Cortex of kidney (tissue), 1 donor: ENCODE measurements at places on chromosomes 16 and 17.

- DNase-seq: no peak
These were observed 35.3 kb downstream of the PRMT7 start for GRCh38 chr16:68345958-68346635.

- no peak for DNase-seq
These were observed 20.7 kb upstream of the SP2 start for GRCh38 chr17:47875011-47875985.

- DNase-seq: no peak
These were observed 7.1 kb downstream of the CYB5D2 start for GRCh38 chr17:4150096-4150495.

DNA sequence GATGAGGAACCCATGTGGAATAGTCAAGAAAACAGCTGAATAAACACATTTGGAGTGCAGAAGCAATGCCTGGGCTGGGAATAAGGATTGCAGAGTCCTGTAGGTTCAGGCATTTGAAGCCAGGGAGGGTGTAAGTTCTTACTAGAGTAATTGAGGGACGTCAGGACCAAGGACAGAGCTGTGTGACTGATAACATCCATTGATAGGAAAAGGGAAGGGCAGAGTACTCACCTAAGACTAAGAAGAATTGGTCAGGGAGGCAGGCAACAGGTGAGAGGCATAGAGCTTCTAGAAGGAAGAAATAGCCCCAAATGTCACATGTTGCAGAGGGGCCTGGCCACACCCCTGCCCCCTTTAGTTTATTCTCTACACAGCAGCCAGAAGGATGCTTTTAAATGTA lies 79.8 kb upstream of the TMEM132E start:
- no peak for DNase-seq

- no peak for DNase-seq
These were observed 3.4 kb upstream of the NTN3 start for GRCh38 chr16:2467528-2468232.

GRCh38 chr17:47967607-47968252 lies 3.2 kb upstream of the CDK5RAP3 start:
- DNase-seq: no peak

DNA sequence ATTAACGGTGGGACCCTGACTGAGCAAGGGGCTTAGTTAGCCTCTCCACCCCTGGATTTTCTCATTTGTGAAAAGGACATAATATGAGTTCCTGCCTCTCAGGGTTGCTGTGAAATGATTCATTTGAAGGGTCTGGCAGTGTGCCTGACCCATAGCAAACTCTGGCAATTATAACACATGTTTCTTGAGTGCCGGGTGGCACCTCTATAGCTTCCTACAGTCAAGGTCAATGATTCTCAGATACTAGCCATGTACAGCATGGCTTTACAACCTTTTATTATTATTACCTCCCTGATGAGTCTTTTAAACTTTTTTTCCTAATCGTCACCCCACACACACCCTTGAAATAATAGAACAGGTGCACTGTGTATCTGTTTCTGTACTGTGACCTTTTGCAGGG lies 42.1 kb downstream of the TMEM114 start:
- no peak for DNase-seq

GRCh38 chr17:7250695-7251627 lies 573 bp downstream of the CTDNEP1 start:
- no peak for DNase-seq

DNA sequence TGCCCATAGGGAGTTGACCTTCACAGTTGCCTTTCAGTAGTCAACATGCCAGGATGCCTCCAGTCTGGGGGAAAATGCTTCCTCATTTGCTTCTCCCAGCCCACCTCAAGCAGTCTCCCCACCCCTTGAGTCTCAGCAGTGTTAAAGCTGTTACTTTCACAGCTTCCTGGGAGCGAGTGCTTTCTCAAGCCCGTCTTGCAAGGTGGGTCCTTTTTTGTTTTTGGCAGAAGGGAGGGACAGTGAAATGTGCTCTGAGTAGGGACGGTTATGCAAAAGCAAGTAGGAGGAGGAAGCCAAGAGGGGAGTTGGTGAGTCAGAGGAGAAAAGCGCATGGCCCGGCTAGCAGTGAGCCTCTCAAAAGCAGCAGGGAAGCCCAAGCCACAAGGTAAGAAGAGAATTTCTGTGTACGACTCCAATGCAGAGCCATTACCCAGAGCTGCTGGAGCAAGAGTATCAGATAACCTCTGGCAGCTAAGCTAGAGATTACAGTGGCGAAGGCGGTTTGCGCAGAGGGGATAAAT lies at the start of gene CHST4:
TSS of gene CHST4 (plus strand) at position 316 of the 521 bp plus-strand sequence. CDS start 10,252 bp downstream, outside the sequence.
- no peak for DNase-seq

DNA sequence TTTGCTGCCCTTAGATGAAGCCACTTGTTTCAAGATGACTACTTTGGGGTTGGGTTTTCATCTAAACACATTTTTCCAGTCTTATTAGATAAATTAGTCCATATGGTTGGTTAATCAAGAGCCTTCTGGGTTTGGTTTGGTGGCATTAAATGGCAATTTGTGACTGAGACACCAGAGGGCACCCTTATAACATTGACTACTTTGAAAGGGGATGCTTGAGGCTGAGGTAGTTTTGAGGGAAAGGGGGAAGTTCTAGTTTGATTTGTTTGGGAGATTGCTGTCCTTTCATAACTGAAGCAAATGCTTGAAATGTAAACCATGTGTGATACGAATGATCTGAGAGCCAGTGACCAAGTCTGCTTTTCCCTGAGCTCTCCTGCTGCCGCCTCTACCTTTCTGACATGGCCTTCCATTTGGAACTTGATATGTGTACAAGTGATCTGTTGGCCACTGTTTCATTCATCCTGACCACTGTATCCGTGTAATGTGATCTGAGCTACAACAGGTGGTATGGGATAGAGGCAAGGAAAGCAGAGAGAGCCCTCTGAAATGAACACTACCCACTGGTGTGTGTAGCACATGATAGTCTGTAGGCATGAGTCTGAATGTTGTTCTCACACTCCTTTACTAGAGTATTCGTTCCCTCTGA lies 5.8 kb upstream of the RARA start:
- no peak for DNase-seq

GRCh38 chr17:72968798-72969197 lies 123.7 kb downstream of the SLC39A11 start:
- no peak for DNase-seq
